AG04449 (cell line): ENCODE measurements at places on chromosomes 2 and 18.

DNA sequence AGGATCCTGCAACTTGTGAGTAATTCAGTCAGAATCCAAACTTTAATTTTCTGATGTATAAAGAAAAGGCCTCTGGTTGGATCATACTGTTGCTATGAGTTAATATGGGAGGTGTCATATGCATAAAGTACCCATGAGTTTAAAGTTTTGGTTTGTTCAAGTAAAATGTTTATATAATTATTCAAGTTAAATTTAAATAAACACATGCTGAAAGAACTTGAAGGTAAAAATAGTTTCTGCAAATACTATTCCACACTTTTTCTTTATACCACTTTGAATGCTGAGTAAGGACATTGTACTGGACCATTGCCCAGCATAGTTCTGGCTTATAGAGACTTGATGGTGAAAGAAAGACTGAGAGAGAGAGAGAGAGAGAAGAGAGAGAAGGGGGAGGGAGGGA, 30.7 kb downstream of the PKP4 start:
- peak; percentile 29 for DNase-seq

GRCh38 chr2:86021396-86022378, 84.0 kb downstream of the POLR1A start:
- DNase-seq = no peak

- DNase-seq = no peak
Measured at GRCh38 chr2:203209538-203209937, 29.3 kb upstream of the CYP20A1 start.

DNA sequence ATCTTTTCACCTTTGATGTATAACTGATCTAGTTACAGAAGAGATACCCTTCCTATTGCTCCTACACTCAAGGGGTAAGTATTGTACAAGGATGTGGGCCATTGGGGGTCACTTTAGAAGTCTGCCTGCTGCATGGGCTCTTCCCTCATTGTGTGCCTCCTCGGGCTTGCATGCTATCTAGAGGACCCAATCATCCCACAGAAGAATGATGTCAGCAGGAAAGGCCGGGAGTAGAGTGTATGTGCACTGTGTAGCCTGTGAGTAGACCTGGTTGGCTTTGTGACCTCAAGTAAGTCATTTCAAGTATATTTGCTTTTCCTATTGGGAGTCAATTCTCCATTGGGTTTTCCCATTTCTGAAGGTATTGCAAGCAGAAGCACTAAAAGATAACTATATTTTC, 129.5 kb upstream of the TRIB2 start:
- no peak for DNase-seq

- no peak for DNase-seq
Measured at GRCh38 chr2:211396815-211397214, 840.4 kb downstream of the CPS1 start.

DNA sequence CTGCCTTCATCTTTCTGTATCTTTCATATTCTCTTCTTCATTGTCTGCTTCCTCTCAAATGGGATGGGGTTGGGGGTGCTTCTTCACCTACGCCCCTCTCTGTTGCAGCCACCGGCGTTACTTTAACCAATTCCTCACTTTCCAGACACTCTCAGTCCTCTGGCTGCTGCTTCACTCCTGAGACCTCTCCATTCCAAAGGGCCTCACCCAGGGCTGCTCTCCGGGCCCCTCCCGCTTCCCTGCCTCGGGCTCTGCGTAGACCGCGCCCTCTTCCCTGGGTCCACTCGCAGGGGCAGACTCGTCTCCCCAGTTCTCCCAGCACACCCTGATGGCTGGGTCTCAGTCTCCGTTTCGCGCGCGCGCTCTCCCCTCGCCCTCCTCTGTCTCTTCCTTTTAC, 926 bp downstream of the SERPINB8 start:
- no peak for DNase-seq

GRCh38 chr2:201833781-201834180, 27.4 kb downstream of the CDK15 start:
- DNase-seq = no peak

GRCh38 chr2:181178823-181179412, 198.5 kb downstream of the UBE2E3 start:
- no peak for DNase-seq

DNA sequence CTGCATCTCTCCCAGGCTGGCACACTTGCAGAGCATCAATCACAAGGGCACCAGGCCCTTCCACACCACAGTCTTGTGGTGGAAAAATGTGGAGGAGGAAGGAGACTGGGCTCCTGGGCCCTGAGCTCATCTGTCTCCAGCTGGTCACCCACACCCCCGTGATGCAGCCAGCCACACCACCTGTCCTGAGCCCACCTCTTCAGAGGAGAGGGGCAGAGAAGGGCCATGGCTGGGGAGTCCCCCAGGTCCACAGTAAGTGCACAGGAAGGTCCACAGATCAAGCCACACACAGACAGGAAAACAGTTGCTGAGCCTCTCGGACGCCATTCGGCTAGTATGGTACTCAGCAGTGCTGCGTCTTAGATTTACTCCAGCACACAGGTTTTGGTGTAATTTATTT, 203.5 kb upstream of the SALL3 start:
- DNase-seq = no peak

- DNase-seq = peak; percentile 81
Measured at GRCh38 chr18:79567481-79568147, 112.0 kb upstream of the CTDP1 start.

GRCh38 chr2:109638795-109639194, 24.6 kb downstream of the SOWAHC start:
- DNase-seq = no peak

GRCh38 chr2:217282531-217282930, 422.7 kb upstream of the TNP1 start:
- DNase-seq = no peak

DNA sequence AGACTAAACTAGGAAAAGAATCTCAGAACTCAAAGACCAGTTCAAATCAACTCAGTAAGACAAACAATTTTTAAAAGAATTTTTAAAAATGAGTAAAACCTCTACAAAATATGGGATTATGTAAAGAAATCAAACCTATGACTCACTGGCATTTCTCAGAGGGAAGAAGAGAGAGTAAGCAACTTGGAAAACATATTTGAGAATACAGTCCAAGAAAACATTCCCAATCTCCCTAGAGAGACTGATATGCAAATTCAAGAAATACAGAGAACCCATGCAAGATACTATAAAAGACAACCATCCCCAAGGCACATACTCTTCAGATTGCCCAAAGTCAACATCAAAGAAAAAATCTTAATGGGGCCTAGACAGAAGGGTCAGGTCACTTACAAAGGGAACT, 162.7 kb downstream of the WDPCP start:
- peak; percentile 14 for DNase-seq

DNA sequence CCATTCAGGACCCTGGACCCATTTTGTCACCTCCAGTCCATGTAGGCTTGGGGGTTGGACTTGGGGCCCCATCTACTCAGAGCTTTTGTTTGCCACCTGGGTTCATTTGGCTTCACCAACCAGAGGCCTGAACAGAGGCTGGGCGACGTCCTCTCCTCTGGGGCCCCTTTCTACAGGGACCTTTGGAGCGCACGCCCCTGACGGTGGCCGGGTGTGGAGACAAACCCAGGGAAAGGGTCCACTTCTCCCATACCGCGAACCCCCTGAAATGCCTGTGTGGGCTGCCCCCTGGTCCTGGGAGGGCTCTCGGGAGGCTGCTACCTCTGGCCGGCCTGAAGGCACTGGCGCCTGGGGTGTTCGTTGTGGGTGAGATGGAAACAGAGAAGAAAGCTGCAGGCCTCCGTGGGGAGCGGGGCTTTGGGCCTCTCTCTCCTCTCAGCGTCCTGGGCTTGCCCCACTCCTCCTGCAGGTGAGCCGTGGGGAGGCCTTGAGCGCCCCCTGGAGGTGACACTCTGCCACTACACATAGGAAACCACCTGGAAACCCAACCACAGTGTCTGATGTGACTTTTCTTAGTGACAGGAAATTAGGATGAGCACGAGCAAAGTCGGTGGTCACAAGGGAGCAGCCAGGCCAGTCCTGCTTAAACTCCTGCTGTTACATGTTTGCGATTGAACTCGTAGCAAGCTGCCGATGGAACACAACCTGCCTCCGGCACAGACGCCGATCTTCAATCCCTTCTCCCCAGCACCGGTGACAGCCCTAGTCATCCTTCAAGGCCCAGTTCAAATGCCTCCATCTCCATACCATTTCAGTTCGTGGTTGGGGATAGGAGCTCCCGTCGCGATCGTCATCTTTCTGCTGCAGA, 12.0 kb upstream of the NTSR2 start:
- DNase-seq = no peak
